Naive thymus-derived CD4-positive, alpha-beta T cell (primary cell): ENCODE measurements at places on chromosomes 7 and 10. TPM values are rescaled to one million over a fixed set of nuclear protein-coding genes. Genes with fewer than 3 reads are reported as not detected.

- DNase-seq = no peak
Measured at GRCh38 chr7:142323706-142324105, 65.8 kb upstream of the PRSS58 start.

GRCh38 chr7:105980645-105981396, 17.8 kb downstream of the CDHR3 start:
- no peak for DNase-seq

DNA sequence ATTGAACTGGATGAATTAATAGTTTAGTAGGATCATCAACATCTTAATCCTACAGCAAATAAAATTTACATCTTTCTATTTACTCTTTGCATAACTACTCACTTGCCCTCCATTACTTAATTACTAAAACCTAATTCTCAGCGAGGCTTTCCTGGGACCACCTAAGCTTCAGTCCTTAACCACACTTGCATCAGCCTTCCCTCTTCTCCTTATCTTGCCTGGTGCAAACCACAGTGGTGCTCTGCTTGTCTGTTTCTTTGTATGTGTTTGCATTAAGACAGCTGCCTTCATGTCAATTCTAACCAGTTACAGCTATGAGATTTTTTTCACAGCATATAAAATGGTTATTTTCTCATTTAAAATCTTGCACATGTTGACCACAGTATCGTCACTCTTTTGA, 72.6 kb upstream of the ZNF92 start:
- DNase-seq = no peak

Gene MPP7
- 44.7 TPM for total RNA-seq

Gene VWDE
- 3.9 TPM for total RNA-seq

Gene C10orf105
- total RNA-seq = 0.19 TPM

DNA sequence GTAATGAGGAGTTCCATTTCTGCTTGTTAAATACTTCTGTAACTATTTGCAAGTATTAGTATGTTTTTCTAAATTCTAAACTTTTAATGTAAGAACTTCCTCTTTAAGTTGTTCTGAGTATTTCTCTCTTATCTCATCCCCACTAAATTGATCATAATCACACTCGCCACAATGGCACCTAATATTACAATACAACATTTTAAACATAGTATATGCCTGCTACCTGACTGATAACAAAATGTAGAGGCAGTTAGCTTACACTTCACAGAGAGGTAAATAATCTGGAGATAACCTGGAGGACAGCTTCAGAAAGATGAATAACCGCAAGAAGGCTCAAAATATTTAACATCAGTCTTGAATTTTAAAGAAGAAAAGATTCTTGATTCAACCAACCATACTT, 48.6 kb downstream of the HIBADH start:
- DNase-seq = no peak
